ENCODE measurements at places on chromosomes 1 and 21.

GRCh38 chr1:21491488-21492355, 17.5 kb upstream of the ALPL start:
- DNase-seq, result peak; percentile 91

DNA sequence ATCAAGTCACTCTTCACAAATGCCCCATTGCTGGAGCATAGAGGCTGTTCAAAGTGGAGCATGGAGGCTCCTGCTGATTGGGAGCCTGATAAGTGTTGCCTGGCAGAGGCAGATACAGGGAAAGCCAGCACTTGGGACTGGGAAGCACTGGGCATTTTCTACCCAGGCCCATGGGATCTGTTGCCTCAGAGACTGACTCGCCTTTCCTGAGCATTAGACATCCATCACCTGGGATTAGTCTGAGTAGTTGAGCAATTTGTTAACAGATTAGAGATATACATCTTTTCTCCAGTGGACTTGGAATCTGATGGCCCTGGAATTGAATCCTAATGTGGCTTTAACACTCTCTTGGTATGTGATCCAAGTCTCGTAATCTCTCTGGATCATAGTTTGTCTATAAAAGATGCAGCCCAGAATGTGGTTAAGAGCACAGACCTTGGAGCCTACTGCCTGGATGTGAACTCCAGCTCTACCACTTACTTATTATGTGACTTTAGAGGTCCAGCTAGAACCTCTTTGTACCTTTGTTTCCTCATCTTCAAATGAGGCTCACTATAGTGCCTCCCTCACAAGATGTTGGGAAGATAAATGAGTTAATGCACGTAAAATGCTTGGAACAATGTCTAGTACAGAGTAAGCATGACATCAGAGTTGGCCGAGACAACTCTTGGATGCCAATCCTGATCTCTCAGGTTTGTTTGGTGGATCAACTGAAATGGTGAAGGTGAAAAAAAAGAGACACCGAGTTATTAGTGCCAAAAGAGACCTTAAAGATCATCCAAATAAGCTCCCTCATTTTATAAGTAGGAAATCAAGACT, 38.3 kb upstream of the NRDC start:
- no peak for DNase-seq

GRCh38 chr1:35279555-35279904, 11.0 kb downstream of the ZMYM4 start:
- no peak for DNase-seq

DNA sequence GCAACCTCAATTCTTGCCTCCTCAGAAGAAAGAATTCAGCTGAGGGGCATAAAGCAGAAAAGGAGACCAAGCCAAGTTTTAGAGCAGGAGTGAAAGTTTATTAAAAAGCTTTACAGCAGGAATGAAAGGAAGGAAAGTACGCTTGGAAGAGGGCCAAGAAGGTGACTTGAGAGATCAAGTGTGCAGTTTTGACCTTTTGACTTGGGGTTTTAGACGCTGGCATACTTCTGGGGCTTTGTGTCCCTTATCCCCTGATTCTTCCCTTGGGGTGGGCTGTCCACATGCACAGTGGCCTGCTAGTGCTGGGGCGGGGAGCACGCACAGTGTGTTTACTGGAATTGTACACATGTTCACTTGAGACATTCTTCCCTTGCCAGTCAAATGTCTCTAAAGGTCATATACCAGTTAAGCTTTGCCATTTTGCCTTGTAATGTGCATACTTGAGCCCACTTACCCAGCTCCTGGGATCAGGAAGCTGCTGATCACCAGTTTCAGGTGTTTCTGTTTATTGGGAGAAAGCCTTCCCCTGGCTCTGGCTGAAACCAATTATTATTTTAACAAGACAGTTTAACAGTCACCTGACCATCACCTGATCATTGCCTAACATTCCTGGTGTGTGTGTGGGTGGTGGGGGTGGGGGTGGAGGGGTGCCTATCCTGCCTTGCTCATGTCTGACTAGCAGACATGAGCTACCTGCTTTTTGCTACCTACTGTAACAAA, 36.2 kb downstream of the UTP25 start:
- no peak for DNase-seq

- no peak for DNase-seq
Measured at GRCh38 chr1:235907187-235907896, 40.6 kb upstream of the LYST start.

DNA sequence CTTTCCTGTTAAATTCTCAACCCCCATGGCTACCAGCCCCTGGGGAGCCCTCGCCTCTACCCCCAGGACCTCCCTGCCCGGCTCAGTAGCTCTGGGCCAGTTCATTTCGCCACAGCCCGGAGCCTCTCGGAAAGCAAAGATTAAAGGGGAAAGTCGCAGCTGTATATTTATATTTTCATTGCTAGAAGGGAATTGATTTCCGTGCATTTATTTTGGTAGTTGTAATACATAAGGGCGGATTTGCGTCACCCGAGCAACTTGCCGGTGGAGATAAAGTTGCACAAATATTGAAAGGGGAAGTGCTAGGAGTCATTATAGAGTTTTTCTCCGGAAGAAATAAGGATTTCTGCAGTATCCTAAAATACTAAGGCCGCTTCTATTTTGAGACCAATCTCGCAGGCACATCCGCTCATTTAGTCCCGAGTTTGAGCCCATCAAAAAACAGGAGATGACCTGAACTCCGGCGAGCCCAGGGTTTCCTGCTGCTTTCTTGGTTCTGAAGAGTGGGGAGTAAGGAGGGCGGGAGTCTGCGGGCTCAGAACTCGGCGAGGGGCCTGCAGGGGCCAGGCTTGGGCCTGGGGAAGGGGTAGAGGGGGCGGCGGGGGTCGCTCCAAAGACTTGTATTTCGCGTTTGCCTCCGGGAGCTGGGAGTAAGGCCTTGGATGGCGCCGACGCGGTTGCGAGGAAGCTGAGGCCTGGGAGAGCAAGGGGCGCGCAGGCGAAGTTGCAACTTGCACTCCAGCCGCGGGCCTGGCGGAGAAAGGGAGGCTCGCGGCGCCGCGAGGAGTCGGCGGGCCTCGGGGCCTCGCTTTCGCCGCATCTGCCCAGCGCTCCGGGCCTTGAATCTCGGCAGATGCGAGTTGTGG, 2.5 kb upstream of the HLX start:
- DNase-seq, result no peak

GRCh38 chr1:48966583-48966982, 189.9 kb upstream of the BEND5 start:
- DNase-seq, result no peak

GRCh38 chr1:212236664-212237220, 48.5 kb upstream of the PPP2R5A start:
- DNase-seq, result no peak

DNA sequence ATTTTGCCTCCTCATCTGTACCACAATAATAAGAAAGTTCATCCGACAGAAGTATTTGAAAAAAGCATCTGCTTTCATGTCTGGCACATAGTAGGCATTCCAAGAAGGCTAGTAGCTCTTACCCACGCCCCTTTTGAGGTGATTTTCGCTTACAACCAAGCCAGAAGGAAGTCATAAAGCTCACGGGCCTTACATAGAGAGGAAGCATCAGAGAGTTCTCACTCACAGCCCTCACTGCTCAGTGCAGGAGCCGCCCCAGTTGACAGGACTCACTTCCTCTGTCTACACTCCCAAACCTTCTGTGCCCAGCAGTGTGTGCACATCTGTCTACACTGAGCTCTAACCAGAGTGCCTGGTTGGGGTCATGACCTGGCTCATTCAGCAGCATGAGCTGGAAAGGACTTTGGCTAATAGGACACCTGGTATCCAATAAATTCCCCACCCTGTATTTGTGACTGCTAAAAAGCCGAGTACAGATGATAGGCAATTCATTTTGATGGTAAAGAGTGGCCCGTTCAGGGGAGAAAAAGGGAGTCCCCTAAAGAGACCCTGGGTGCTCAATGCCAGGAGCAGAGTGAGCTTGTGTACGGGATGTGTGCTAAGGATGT, 36.8 kb upstream of the DUSP10 start:
- DNase-seq, result no peak

DNA sequence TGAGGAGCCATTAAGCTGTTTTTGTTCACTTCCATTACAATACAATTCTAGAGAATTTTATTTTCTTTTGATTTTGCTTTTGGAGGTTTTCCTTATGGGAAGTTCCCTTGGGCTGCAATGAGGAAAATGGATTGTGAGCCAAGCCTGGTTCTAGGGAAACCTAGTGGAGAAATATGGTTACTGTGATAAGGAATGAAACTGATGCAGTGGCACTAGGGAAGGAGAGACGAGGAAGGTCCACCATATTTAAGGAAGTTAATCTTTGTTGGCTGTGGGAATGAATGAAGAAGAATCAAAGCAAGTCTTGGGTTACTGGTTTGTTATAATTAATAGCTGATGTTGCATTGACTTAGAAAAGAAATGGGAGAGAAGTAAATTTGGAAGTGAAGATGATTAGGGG, 28.4 kb downstream of the CHML start:
- no peak for DNase-seq

GRCh38 chr1:149997585-149998262, 12.8 kb downstream of the OTUD7B start:
- DNase-seq, result no peak

DNA sequence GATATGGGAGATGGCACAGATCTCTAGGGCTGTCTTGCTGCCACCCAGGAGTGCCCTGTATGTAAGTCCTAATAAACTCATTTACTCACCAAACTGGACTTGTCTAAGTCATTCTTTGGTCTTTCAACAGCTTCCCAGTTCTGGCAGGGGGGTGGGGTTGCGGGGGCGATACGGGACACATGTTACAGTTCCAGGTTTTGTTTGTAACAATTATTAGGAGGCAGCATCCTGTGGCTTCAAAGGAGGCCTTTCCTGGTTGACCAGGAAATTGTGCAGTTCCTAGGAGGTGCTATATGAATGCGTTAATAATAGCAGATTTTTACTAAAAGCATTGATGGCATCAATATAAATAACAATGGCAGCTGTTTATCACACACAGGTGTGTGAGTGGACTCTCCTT, 42.7 kb upstream of the TRIM45 start:
- DNase-seq, result no peak

DNA sequence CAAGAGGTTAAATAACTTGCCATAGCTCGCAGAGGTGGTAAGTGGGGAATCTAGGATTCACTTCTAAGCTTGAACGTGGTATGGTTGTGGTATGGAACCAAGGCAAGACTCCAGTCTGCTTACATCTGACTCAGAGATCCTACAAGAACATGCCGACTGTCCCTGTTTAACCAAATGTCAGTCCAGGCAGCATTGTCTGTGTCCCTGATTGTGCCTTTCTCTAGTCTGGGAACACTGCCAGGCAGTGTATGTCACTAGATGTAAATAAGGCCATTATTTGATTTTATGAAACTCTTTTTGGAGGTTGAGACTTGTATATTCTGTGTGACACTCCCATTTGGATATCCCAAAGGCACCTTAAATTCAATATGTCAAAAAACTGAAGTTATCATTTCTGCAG, 96.0 kb downstream of the NOS1AP start:
- no peak for DNase-seq

GRCh38 chr1:185467122-185467521, 150.1 kb upstream of the IVNS1ABP start:
- no peak for DNase-seq

DNA sequence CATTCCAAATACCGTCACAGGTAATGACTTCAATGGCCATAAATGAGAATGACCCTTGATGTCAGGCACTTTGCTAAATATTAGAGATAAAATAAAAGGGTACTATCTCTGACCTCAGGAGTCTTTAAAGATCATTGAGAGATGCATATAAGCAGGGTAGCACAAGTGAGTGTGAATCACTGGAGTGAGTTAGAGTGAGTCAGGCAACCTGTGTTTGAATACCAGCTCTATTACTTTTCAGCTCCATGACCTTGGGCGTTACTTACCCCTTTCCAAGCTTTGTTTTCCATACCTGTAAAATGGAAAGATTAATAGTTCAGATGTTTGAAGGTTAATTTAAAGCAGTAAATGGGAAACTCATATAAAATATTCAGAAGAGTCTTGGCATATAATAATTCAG, 1058.0 kb upstream of the ADGRL4 start:
- no peak for DNase-seq

- DNase-seq, result no peak
Measured at GRCh38 chr1:28200234-28200873, 23.9 kb upstream of the PTAFR start.

GRCh38 chr21:45019076-45019886, 55.1 kb upstream of the ADARB1 start:
- no peak for DNase-seq

- DNase-seq, result no peak
Measured at GRCh38 chr1:15189692-15190370, 36.3 kb downstream of the TMEM51 start.

GRCh38 chr1:117180147-117180967, 30.4 kb downstream of the VTCN1 start:
- DNase-seq, result peak; percentile 28

DNA sequence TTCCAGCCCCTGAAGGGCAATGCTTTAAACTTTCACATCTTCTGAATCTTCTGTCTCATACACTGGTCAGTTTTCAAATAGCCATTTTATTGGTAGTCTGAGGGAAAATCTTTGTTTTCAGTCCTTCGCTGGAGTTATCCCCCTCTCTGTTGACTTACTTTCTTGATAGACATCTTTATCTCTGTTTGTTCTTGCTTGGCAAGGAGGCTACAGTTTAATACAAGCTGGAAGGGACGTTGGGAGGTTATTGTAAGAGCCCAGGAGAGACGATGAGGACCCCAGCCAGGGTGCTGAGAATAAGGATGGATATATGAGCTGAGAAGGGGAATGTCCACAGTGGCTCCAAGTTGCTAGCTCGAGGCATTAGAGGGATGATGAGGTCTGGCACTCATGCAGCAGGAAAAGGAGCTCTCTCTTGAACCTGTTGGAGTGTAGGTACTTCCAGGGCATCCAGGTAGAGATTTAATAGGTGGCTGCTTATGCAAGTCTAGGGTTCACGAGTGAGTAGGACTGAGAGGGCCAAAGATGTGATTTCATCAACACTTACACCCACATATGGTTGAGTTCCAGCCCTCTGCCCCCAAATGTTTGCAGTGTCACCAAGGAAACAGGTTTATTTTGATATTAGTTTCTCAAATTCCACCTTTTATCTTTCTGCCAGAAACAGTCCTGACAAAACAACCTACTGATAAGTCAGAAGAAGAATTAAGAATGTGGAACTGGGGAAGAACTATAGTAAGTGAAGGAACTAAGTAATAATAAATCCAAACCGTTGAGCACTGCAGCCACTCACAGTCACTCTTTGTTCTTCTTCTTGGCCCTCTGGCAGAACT, 237.3 kb upstream of the PROX1 start:
- DNase-seq, result no peak

GRCh38 chr1:200178340-200178739, 150.8 kb downstream of the NR5A2 start:
- no peak for DNase-seq

- DNase-seq, result no peak
Measured at GRCh38 chr1:186994897-186995296, 166.1 kb downstream of the PLA2G4A start.

DNA sequence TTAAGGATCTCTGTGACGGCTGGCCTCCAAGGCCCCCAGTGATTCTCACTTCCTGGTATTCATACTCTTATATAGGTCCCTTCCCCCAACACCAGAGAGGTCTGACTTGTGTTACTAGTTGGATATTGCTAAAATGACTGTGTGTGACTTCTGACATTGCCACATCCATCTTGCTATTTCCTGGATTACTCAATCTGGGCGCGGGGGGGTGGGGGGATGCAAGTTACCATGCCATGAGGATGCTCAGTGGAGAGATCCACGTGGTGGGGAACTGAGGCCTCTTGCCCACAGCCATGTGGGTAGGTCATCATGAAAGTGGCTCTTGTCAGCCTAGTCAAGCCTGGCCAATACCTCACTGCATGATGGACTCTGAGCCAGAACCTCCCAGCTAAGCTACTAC, 117.0 kb downstream of the UBE2U start:
- no peak for DNase-seq

- no peak for DNase-seq
Measured at GRCh38 chr1:176826265-176826664, 338.2 kb downstream of the ASTN1 start.

- DNase-seq, result no peak
Measured at GRCh38 chr1:64733581-64734286, 11.1 kb upstream of the RAVER2 start.

Data from NCI-H1105 (cell line).